ENCODE measurements at places on chromosomes 3 and 15. TPM values are rescaled to one million over a fixed set of nuclear protein-coding genes. Genes with fewer than 3 reads are reported as not detected.

Gene ANKRD34C
- total RNA-seq: not detected

Gene ASB14
- total RNA-seq: not detected

Gene TP63
- total RNA-seq: 28.6 TPM

DNA sequence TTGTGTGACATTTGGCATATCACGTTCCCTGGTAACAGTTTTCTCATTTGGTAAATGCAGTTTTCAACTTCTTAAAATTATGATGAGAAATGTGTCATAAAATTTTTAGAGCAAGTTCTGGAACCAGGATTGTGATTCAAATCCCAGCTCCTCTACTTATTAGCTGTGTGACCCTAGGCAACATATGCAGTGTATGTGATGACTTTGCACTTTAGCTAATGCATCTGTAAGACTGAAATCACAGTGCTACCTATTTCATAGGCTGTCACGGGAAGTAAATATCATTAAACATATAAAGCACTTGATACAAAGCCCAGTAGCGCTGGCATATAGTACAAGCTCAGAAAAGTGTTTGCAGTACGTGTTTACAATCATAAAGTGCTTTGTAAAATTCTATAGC, 419.4 kb downstream of the GRM7 start:
- no peak overlapping the region for H3K4me3 ChIP-seq
- no peaks in the 10 kb centered on the region for H3K27me3 ChIP-seq
- H3K36me3 ChIP-seq: no peaks in the 10 kb centered on the region
- H3K4me1 ChIP-seq: no peaks in the 10 kb centered on the region
- H3K27ac ChIP-seq: no peak overlapping the region
- no peak for DNase-seq

DNA sequence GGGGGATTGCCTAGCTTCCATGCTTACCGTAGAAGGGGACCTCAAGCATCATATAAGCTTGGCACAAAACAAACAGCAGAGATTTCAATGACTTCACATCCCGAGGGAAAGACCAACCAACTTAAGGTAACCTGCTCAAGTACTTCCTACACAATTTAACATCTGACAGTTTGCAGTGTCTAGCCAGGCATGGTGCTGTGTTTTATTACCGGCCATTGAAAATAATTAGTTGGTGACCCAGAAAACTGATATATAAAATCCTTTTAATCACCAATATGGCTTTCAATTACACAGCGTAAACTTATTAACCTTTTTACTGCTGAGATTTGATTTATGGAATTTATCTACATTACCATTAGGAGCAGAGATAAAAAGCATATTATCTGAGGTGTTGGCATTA, 268.3 kb downstream of the ARRDC4 start:
- no peak overlapping the region for H3K4me3 ChIP-seq
- H3K27me3 ChIP-seq: peaks cover 46% of the 10 kb centered on the region
- DNase-seq: no peak
- no peaks in the 10 kb centered on the region for H3K4me1 ChIP-seq

GRCh38 chr3:149450281-149450680, 24.2 kb upstream of the TM4SF4 start:
- H3K27me3 ChIP-seq: no peaks in the 10 kb centered on the region
- H3K27ac ChIP-seq: peak overlapping the region; percentile 98
- peaks cover 8% of the 10 kb centered on the region for H3K36me3 ChIP-seq
- H3K4me1 ChIP-seq: peaks cover 37% of the 10 kb centered on the region

All from mesothelial cell of epicardium (in vitro differentiated cells).